ENCODE measurements at places on chromosomes 3 and 15.

DNA sequence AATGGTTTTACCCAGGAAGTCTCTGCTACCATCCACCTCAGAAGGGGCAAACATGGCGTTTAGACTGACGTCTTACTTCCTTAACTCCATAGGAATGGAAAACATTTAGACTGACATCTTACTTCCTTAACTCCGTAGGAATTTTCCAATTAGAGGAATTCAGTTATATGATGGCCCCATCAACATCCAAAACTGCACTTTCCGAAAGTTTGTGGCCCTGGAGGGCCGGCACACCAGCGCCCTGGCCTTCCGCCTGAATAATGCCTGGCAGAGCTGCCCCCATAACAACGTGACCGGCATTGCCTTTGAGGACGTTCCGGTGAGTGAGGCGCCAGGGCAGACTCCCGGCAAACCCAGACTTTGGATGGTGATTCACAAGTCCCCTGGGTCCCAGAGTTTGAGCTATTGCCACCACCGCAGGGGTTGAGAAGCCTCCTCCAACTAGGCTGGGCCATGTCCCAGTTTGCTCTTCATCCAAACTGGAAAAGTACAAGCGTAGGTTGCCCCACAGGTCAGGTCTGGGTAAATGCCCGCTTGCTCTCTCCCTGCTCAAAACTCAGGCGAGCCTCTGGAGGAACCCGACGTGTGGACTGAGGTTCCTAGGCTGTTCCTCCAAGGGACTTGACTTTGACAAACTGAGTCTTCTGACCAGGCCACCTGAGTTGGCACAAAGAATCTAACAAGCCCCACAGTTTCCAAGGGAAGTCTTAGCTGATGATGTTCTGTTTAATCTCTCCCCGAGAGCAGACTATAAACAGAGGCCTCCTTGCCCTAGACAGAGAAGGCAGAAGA is 57.7 kb downstream of the MESD start:
- DNase-seq: no peak

DNA sequence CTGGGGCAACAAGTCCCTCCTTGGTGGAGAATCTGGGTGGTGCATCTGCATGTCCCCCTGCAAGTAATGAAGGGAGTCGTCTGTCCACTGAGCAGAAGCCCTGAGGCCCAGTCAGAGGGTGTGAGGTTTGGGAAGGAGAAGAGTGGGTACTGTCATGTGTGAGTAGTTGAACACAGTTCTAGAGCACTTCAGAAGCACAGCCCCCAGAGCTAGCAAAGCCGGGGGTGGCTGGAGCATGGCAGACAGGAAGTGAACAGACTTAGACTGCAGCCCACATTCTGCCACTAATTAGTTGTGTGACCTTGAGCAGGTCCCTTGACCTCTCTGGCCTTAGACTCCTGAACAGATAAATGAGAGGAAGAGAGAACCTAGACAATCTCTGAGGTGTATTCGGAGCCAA is 207.6 kb downstream of the UACA start:
- DNase-seq: no peak

- no peak for DNase-seq
Observed at GRCh38 chr15:88738796-88739195, 64.4 kb upstream of the ACAN start.

GRCh38 chr15:82995076-82995475 is 9.1 kb downstream of the RAMAC start:
- DNase-seq: no peak

- no peak for DNase-seq
Observed at GRCh38 chr15:40282869-40283614, at the start of gene ANKRD63. ANKRD63 (minus strand) TSS chr15:40283064; CDS start chr15:40282586, 478 bp downstream.

DNA sequence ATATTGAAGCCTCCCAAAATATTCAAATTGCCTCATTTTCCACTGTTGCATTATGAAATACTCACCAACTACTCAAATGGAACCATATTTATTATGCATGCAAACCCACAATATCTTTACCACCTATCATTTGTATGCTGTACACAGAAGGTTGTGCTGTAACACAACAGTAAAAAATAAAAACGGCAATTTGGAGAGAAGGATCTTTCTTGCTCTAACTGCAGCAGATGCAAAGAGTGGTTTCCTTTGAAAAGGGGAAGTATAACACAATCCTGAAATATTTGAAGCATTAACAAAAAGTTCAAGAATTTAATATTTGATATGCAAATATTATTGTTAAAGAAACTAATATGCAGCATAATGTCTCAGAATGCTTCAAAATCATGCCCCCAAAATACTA is 244.5 kb upstream of the SUCLG2 start:
- DNase-seq: no peak

GRCh38 chr15:68593828-68594532 is 15.2 kb downstream of the CORO2B start:
- no peak for DNase-seq

DNA sequence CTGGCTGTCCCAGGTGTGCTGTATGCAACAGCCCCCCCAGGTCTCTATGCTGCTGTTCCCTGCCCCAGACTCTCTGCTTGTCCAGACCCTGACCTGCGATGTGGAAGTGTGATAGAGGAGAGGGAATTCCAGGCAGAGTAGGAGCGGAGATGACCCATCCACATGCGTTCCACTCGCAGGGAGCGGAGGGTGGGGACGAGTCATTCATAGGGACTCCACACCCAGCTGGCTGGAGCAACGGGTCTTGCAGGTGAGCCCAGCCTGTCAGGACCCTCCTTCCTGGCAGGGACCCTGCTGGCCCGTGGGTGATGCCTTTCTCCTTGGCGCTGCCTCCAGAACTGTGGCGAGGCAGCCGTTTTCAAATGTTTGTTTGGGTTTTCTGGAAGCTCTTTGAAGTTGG is 58.8 kb downstream of the CEMIP start:
- DNase-seq: no peak

GRCh38 chr3:170044795-170045244 is 7.0 kb downstream of the GPR160 start:
- DNase-seq: no peak

DNA sequence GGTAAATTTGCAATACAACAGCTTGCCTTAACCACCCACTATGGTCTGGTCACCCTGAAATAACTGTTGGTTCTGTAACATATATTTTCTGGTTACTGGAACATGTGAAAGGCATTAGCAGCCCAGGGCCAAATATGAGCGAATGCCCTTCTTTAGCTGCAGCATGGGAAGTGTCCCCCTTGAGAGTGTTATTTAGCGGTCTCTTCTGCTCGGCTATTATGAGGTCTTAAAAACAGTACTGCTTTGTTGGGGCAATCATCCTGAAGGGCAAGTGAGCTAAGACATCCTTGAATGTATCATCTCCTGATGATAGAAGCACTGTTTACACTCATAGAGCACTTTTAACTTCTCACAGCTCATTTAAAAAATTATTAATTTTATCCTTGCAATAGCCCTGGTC is 90.2 kb downstream of the RYR3 start:
- DNase-seq: no peak

DNA sequence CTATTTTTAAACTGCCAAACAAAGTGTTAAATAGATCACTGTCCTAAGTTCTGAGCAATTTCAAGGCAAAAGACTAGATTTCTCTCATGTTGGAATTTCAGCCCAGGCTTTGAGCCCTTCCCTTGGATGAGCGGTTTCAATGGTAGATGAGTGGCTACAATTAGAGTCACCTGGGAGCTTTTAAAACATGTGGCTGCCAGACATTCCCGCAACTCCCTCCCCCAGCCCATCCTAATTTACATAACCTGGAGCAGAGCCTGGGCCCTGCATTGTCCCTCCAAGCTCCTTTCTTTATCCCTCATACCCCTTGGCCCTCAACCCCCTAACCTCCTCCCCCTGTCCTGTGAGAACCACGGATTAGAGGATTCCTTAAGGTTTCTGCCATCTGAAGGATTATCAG is 357.5 kb upstream of the UMPS start:
- DNase-seq: no peak

GRCh38 chr3:5264093-5264600 is 76.6 kb downstream of the EDEM1 start:
- DNase-seq: no peak

DNA sequence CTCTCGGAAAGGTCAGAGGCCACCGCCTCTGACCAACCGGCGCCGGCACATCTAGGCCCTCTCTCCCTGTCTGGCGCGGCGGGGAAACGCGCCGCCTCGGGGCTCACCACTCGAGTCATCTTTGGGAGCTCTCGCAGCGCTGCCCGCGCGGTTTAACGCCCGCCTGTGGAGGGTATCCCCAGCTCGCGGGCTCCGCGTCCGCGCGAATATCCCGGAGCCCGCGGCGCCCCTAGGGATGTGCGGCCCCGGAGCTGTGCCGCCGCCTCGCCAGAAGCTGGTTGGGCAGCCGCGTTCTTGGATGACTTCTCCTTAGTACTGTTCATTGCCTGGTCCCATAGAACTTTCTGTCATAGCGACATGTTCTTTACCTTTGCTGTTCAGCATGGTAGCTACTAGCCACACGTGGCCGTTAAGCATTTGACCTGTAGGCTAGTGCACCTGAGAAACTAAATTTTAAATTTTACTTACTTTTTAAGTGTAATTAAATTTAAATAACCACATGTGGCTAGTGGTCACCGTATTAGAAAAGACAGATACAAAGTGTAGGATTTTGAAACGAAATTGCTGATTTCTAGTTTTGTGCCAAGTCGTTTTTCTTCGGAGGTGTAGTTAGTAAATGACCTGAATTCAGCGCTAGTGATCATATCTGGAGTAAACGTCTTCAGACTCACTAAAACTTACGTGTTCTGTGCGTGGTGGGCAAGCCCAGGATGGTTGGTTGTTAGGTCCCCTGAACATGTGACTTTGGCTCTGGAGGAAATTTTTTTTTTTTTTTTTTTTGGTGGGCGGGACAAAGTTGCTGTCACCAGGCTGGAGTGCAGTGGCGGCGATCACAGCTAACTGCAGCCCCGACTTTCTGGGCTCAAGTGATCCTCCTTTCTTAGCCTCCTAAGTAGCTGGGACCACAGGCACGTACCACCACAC is 835 bp downstream of the ARIH2 start:
- peak; percentile 19 for DNase-seq

GRCh38 chr3:89223188-89223587 is 115.8 kb downstream of the EPHA3 start:
- no peak for DNase-seq

DNA sequence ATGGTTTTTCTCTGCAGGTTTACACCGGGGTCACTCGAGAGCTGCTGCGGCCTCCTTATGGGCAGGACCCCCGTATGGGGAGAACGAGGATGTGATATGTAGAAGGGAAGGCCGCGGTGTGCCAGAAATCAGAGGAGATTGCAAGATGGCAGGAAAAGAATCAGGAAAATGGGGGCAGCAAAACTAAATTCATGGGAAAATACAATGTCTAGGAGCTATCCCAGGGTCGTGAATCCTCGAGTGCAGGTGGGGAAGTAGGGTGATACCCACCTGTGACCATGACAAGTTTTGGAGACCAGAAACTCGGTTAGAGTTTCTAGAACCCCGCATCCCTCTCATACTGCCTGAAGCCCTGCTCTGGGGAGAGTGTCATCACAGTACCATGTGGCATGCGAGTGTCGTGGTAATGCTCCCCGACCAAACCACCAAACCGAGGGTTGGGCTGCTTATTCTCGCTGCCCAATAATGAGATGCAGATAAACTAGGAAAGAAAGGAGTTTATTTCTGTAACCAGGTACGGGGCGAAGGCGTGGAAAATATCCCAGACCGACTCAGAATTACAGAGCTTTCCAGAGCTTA is 781 bp downstream of the TRNT1 start:
- DNase-seq: peak; percentile 8

DNA sequence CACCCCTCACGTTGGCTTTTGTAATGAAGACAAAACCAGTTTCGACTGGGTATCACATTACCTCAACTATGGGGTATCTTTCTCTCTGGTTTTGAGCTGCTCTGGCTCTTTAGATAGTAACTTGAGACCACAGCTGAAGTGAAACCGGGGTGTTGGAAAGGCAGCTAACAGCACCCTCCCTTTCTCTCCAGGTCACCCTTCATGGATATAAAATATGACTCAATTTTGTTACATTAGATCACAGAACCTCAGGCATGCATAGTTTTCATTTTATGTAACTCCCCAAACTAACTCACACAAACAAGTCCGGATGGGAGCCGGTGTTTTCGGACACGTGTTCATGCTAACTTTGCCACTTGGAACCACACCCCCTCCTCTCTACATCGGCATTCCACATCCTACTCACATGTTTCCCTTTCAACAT is 90.7 kb downstream of the NR2F2 start:
- no peak for DNase-seq

DNA sequence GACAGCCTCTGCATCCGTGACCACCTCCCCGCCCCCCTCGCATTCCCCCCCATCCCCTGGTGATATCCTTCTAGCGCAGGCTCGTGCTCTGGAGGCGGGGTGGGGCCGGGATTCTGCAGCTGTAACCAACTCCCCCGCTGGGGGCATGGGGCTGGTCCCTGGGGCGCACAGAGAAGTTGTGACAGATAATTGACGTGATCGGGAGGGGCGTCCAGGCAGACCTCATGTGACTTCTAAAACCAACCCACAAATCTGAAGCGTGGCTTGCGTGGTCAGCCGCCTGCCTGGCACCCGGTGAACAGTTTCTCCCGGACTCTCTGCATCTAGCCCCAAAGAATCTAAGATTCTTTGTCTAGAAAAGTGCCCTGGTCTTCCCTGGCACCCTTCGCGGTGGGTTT is 100.6 kb upstream of the IGF1R start:
- DNase-seq: no peak

- DNase-seq: no peak
Observed at GRCh38 chr3:13663781-13664535, 115.0 kb downstream of the FBLN2 start.

DNA sequence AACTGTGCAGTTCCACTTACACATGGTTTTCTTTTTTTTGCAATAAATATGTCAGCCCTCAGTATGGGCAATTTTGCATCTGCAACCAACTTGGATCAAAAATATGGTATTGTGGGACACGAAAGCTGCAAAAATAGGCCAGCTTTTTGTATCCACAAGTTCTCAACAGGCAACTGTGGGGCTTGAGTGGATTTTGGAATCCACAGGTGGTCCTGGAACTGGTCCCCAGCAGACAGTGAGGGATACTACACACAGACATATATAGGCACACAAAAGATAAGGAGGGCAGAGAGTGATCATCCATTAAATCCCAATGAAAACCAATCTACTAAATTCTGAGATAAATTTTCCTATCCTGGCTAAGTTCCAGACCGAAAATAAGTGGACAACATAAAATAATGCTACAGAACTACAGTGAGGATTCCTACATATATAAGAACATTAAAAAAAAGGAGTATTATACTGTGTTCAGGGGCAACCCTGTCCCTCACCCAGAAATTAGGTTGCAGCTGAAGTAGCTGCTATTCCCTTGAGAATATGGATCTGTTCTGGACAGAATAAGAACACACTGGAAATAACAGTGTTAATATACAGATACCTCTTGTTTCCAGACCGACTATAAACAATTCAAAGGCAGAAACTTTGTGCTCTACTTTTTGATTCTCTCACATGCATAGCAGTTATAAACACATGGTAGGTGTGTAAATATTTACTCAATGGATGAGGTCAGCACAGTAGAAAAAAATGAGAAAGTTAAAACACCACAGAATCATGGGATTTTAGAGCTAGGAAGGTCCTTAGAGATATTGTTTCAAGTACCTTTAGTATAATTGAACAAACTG is 25.4 kb downstream of the DENND4A start:
- no peak for DNase-seq
